ENCODE measurements at places on chromosomes 2 and 18. TPM values are rescaled to one million over a fixed set of nuclear protein-coding genes. Genes with fewer than 3 reads are reported as not detected.

GRCh38 chr18:65749841-65750240 lies 971 bp upstream of the CDH7 start:
- DNase-seq, result no peak

- no peak for DNase-seq
These were observed 280.9 kb upstream of the FANCL start for GRCh38 chr2:58521803-58522554.

- DNase-seq, result no peak
These were observed 48.1 kb upstream of the SIGLEC15 start for GRCh38 chr18:45777393-45777792.

LOXHD1 gene
- total RNA-seq, result not detected

CTNNA2 gene
- not detected for total RNA-seq

CDH7 gene
- not detected for total RNA-seq

CKAP2L gene
- 14.0 TPM for total RNA-seq

DNA sequence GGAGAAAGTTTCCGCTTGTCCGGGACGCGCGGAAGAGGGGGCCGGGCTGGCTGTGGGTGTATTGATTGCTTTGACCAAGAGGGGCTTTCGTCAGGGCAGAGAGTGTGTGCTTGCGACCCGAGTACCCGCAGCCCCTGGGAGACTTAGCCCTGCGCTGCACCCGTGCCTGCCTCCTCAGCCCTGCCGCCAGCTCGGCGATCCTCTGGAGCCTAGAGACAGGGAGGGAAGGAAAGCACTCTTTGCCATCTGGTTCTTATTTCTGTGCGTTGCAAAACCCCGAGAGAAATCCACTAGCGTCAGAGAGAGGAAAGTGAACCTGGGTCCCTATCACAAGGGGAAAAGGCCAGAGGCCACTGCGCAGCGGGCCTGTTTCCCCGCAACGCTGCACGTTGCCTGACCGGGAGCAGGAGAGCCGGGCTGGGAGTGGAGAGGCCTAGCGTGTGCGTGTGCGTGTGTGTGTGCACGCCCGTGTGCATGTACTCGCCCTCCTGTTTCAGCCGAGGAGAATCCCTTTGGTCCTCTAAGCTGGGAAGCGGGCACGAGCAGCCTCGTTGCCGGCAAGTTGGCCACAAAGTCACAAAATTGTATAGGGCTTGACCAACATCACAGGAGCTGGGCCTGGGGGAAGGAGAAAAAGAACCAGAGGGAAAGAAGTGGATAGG lies 1.7 kb downstream of the SIX3 start:
- DNase-seq, result no peak

DNA sequence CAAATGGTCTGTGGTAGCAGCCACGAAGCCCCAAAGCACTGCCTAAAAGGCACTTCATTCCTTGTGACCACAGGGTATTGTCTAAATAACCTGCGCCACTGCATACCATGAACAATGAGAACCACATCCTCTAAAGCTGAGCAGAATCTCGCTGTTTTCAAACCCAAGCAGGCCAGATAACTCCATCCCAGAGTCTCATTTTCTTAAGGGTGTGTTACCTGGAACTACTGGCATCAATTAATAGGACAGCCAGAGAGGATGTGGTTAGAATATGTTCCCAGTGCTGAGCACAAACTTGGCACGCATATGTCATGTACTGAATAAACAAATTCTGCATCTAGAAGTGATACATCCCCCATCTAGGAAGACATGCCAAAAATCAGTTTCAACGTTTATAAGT lies 13.0 kb downstream of the VPS4B start:
- DNase-seq, result no peak

GRCh38 chr2:158665536-158666302 lies 129.4 kb upstream of the DAPL1 start:
- DNase-seq, result no peak

FAHD2A gene
- 51.3 TPM for total RNA-seq

KCNS3 gene
- total RNA-seq, result 75.3 TPM

RAB6C gene
- not detected for total RNA-seq

GRCh38 chr2:29844713-29845326 lies 76.6 kb downstream of the ALK start:
- peak; percentile 45 for DNase-seq

TGFA gene
- total RNA-seq, result 116 TPM

COLEC11 gene
- total RNA-seq, result 5.2 TPM

ANKRD30B gene
- not detected for total RNA-seq

GRCh38 chr2:7014174-7014640 lies 97.0 kb downstream of the RNF144A start:
- no peak for DNase-seq

SS18 gene
- 49.7 TPM for total RNA-seq

DNA sequence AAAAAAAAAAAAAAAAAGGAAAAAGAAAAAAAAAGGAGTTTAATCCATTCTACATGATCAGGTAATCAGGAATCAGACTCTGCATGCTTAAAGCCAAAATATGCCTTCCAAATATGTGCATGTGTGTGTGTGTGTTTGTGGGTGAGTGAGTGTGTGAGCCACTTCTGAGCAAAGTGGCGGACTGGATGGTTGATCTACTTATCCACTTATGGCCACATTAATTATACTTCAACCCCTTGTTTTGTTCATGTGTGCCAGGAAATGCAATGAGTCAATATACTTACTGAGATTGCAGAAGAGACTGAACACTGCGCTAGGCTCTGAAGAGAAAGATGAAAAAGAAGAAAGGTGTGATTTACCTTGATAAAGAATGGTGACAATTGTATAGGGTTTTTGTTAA lies 586.5 kb upstream of the NXPH2 start:
- no peak for DNase-seq

GRCh38 chr2:165877565-165878550 lies 75.7 kb downstream of the TTC21B start:
- DNase-seq, result no peak

DNA sequence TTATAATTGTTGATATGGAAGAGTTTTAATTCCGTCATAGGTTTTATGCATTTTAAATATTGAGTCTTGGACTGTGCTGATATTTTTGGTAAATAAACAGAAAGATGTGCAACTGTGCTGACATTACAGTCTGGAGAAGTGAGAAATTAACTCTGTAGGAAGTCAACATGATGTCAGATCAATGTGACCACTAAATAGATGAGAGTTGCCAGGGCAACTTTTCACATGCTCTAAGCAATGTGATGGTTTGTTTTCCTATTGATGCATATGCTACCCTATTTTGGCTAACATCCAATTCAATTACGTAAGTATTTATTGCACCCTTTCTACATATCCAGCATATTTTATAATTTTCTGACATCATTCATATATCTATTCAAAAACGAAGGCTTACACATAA lies 1109.3 kb downstream of the TSN start:
- no peak for DNase-seq

DNA sequence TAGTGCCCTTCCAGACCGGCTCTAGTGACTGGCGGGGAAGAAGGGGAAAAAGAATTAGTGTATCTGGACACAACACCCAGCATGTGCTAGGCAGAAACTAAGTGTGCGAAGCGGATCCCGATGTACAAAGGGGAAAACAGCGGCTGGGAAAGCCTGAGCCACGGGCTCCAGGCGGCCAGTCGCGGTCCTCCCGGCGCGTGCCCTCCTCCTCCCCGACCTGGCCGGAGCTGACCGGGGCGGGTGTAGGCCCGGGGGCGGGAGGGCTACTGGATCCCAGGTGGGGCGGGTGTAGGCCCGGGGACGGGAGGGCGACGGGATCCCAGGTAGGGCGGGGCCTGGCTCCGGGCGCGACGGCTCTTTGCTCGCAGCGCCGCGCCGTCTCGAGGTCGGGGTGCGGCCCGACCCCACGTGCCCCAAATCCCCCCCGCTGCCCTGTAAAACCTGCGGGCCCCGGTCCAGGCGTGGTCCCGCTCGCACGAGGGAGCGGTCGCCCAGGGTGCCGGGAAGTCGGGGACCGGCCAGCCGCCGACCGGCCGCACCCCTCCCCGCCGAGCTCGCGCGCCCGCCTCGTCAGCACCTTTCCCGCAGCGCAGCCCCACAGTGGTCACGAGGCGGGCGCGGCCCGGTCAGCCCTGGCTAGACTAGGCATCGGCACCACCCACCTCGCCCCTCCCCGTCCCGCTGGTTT lies 48.8 kb downstream of the C2orf42 start:
- DNase-seq, result no peak

DNA sequence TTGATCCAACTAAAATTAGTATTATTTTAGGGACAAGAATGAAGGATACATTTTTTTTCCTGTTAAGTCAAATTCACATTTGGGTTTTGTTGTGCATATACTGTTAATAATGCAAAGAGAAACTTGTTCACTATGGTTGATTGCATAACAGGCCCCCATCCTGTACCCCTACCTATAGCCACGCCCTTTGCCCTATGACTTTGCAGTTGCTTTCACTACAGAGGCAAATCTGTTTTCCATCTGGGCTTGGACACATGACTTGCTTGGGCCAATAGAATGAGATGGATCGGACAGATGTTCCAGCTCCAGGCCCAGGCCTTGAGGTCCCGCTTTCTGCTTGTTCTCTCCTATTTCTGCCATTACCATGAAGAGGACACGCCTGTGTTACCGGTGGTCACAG lies 278.5 kb upstream of the HNRNPA3 start:
- DNase-seq, result no peak

RTKN gene
- total RNA-seq, result 55.6 TPM

PFN4 gene
- total RNA-seq, result not detected

MAP3K19 gene
- total RNA-seq, result not detected

PTH2R gene
- total RNA-seq, result 36.9 TPM

DNA sequence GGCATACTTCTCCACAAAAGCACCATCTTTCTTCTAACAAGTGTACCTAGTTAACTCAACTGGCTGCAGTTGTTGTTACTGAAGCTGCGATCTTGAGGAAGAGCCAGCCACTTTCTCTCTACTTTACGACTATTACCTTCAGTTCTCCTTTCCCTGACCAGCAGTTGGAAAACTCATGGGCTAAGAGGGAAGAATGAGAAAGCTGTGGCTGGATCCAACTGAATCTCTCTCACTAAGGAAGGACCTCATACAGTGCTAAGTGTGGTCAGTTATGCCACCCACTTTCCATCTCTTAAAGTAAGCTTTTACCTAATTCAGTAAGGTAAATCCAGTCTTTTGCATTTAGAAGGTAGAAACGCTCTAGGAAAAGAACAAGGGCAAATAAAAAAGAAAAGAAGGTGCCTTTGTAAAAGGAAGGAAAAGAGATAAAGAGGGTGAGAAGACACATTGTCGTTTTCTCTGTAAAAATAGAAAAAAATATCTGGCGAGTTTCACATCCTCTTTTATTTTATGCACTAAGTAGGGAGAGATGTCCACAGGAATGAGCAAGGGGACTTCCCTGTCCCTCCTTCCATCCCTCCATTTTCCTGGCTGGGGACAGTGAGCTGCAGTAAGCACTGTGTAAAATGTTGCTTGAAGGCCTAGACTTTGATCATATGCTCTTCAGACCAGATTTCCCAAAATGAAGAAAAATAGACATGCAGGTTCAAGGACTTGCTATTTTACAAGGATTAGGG lies 73.4 kb downstream of the PLEKHM3 start:
- no peak for DNase-seq

GRCh38 chr2:144704709-144705095 lies 184.8 kb upstream of the ZEB2 start:
- no peak for DNase-seq

PRKAG3 gene
- not detected for total RNA-seq

DNA sequence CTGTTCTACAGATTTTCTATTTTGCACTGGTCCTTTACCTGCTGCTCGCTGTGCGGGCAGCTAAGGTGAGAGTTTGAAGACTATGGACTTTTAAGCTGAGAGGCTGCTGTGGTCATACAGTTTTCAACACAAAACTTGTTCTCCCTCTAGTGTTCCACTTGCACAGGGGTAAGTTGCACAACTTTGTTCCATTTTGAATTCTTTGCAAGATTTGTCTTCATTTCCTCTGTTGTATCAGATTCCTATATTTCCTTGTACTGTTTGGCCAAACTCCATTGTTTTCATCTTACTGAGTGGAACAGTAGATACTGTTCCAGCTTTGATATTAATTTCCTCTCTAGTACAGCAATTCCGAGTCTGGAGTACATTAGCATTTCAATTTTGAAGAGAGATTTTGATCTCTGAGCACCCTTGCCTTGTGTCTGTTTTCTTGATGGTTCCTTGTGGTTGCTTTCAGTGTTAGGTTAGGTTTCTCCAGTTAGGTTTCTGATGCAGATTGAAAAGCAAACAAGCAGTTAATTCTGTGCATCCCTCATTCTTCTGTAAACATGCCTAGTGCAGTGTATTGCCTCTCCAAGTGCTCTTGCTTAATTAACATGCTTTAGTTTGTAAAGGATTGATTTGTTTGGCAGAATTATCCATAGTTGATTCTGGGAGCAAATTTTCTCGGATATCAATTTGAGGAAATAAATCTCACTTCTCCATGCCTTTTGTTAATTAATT lies 188.8 kb downstream of the PTPRM start:
- no peak for DNase-seq

ATP6V1B1 gene
- not detected for total RNA-seq

CDK5R2 gene
- total RNA-seq, result not detected

TLX2 gene
- not detected for total RNA-seq

DNA sequence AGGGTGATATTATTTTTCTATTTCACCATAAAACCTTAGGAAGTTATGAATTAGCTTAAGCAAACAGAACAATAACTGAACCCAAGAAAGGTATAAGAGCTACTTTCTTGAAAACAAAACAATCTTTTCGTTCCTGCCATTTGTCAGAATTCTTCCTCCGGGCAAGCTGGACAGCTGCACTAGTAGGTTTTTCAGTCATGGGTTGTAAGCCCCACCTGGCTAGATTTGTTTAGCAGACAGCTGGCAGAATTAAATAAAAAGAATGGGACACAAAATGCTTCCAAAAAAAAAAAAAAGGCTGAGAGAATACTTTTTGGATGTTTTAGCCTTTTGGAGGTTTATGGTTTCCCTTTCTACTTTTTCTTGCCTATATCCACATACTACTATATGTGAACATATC lies 694.1 kb downstream of the ARHGAP15 start:
- DNase-seq, result no peak

DNA sequence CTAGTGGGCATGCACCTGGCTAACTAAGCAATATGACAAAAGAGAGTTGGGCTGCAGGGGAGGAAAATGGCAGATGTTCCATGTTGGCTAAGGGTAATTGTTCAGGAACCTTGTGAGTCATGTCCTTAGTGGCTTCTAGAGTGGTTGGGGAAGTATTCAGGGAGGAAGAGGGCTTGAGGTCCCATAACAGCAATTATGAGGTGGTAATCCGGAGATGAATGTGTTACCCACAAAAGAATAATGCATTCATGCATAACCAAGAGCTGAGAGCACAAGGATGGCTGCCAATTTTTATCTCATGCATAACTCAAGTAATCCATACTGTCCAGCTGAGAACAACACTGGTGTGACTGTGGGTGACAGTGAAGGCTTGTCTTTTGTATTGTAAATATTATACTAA lies 42.9 kb downstream of the TMEFF2 start:
- peak; percentile 1 for DNase-seq

- DNase-seq, result peak; percentile 60
These were observed 135.8 kb downstream of the METTL8 start for GRCh38 chr2:171297956-171298355.

DNA sequence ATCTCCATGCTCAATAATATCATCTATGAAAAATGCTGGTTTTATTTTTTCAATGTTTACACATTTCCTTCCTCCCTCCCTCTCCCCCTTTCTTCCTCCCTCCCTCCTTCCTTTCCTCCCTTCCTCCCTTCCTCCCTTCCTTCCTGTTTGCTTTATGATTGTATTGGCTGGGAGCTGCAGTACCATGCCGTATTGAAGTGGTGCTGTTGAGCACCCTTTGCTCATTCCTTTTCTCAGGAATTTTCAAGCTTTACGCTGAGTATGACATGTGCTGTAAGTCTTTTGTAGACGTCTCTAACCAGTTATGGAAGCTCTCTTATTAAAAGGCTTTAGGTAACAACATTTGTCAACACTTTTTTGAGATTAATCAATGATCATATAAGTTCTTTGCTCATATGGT lies 100.4 kb downstream of the SNTG2 start:
- DNase-seq, result no peak
